ENCODE measurements at places on chromosomes 3 and 15.

GRCh38 chr3:53843195-53844177, 2.7 kb downstream of the CHDH start:
- no peak for DNase-seq

DNA sequence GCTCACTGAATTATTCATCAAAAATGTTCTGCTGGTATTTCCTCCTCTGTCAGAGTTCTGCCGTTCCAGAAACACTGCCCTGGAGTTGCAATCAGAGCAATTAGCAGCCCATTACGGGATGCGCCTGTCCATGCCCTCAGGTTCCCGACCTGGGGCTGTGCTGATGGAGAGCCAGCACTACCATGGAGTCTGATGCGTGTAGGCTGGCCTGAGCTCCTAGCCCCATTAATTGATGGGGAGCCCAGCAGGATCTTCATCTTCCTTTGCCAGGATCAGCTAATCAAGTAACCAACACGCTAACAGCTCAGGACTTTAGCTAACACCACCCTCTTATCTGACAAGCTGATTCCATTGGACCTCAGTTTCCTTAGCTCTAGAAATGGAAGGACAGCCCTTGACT, 164.2 kb downstream of the ABHD5 start:
- DNase-seq, result no peak

GRCh38 chr3:58422756-58423325, 10.8 kb downstream of the PDHB start:
- no peak for DNase-seq

GRCh38 chr3:27723815-27724458, 1.8 kb upstream of the EOMES start:
- DNase-seq, result no peak

- no peak for DNase-seq
Measured at GRCh38 chr3:112689385-112689784, 48.4 kb upstream of the CCDC80 start.

DNA sequence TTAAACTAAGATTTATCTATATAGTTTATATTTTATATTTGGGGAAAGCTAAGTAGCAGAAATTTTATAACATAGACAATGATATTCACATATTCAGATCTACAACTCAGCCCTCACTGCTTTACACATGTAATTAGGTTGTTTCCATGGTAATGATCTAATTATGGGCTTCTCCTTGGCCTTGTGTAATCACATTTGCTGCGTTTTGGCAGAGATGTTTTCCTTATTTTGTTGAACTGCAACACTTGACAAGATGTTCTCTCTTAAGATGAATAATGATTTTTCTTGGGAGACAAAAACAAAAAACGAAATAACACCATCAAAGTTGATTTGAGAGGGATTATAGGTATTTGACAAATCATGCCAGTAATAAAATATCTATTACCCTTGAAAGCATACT, 635.6 kb upstream of the TBL1XR1 start:
- DNase-seq, result no peak

GRCh38 chr15:34754674-34755418, at the start of gene GJD2:
Gene GJD2, minus strand, starts transcription at chr15:34754998. Its CDS starts 510 bp downstream, at chr15:34754488.
- DNase-seq, result no peak

GRCh38 chr3:40723083-40723660, 198.4 kb downstream of the ZNF621 start:
- DNase-seq, result no peak

DNA sequence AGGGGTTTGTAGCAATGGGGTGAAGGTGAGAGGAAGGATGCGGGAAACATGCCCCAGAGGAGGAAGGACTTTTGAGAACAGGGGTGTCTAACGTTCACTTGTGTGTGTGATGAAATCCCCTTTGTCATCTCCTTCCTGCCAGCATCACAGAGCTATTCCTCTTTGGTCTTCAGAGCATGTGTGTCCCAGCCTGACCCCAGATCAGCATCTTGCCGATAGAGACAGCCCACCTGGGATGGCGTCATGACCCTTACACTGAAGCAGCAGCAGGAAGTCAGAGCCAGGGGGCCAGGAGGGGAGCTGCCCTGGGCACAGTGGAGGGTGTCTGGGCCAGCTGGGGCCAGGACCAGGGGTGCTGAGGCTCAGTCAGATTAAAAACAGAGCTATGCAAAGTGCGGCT, 29.9 kb upstream of the GRIP2 start:
- DNase-seq, result no peak

- no peak for DNase-seq
Measured at GRCh38 chr15:89888214-89888804, 5.5 kb downstream of the AP3S2 start.

DNA sequence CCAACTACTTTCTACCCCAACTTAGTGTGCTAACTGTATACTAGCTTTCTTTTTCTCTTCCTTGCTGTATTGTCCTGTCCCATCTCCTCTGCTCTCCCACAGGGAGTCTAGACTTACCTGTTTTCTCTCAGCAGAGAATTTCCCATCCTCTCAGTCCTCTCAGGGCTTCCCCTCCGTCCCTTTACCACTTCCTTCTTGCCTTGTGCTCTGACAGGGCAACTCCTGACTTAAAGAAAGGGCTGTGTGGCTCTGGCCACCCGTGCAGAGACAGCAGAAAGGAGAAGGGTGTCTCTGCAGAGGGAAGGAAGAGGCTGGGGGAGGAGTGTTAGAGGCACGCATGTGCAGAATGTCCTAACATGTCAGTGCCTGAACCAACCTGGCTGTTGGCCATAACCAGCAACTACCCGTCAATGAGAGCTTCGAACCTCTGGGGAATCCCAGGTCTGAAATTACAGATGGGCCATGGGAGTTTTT, at the start of gene GCSAM:
Gene GCSAM, minus strand, starts transcription at position 274 of the 474 bp plus-strand sequence. Its CDS starts 128 bp downstream, at position 146.
- peak; percentile 56 for DNase-seq

DNA sequence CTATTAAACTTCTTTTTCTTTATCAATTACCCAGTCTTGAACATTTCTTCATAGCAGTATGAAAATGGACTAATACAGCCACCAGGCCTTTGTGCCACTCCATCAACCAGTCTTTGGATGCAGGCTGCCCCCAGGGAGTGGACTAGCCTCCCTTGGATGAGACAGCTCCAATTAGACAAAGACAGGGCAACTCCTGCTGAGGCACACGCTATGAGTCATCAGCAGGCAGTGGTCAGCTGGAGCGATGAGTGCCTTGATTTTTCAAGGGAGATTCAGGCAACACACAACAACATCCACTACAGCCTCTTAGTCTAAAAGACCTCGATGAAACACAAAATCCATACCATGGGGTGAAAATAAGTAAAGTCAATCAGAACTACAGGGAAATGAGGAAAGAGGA, 160.1 kb downstream of the ARRDC4 start:
- no peak for DNase-seq

- no peak for DNase-seq
Measured at GRCh38 chr3:195394700-195395099, 48.1 kb downstream of the ACAP2 start.

DNA sequence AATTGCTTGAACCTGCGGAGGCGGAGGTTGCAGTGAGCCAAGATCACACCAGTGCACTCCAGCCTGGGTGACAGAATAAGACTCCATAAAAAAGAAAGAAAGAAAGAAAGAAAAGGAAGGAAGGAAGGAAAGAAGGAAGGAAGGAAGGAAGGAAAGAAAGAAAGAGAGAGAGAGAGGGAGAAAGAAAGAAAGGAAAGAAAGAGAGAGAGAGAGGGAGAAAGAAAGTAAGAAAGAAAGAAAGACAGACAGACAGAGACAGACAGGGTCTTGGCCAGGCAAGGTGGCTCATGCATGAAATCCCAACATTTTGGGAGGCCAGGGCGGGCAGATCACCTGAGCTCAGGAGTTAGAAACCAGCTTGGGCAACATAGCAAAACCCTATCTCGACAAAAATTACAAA, 16.4 kb upstream of the DAG1 start:
- DNase-seq, result no peak

Data from activated CD4-positive, alpha-beta T cell treated with anti-CD3 and anti-CD28 coated beads, Interleukin-2, amount 50 U/mL, for 4 hours (primary cell).